ENCODE measurements at places on chromosomes 6 and 20.

- DNase-seq, result no peak
Measured at GRCh38 chr6:97176468-97176867, 106.5 kb downstream of the MMS22L start.

GRCh38 chr20:63032861-63033793 is 26.4 kb upstream of the BHLHE23 start:
- DNase-seq, result no peak

- no peak for DNase-seq
Measured at GRCh38 chr6:73169633-73170032, 55.7 kb downstream of the KHDC1L start.

DNA sequence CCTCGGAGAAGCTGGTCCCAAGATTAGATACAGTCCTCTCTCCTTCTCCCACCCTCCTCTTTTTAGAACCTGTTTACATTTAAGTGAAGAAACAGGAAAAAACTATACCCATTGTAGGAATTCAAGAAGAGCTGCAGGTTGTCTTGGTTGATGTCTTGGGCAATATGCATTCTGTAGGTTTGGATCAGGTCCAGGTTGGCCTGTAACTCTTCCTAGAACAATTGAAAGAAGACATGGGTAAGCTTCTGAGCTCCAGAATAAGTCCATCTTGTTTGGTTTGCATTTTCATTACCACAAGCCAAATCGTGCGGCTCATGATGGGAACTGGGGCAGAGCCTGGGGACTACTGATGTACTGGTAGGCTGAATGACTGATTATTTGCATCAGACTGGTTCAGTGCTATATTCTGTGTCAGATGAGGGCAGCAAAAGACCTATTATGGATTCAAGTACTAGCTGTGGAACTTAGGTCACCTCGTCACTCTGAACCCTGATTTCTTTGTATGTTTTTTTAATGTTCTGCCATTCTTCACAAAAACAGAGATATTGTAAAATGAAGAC is 20.3 kb upstream of the SLA2 start:
- no peak for DNase-seq

GRCh38 chr6:30689022-30689865 is 1.5 kb downstream of the NRM start:
- no peak for DNase-seq

GRCh38 chr20:63979557-63980316 is at the start of gene SAMD10:
Gene SAMD10, minus strand, starts transcription at chr20:63979642. Its CDS starts 175 bp downstream, at chr20:63979467.
- DNase-seq, result no peak

DNA sequence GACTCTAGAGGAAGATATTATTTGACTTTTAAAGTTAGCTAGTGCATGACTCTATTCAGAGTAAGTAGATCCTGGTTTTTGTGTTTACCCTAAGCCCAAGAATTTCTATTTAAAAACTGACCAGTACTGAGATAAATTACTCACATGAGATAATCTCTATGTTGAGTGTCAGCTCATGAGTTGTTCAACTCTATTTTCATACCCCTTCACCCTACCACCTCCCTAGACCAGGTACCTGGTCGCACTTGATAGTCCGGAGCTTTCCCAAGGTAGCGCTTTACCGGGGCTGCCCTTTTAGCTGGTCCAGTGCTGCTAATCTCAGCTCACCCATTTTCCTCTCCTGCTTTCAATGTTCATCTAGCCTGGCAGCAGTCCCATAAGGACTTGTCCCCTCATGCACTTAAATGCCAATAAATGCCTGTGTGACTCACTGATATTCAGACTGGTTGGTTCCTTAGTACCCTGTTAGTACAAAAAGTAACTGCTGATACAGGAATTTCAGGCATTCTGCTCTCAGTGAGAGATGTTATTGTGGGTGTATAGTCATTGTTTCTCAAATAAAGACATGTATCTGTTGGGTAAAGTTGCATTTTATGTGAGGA is 503.9 kb downstream of the ADGRB3 start:
- no peak for DNase-seq

DNA sequence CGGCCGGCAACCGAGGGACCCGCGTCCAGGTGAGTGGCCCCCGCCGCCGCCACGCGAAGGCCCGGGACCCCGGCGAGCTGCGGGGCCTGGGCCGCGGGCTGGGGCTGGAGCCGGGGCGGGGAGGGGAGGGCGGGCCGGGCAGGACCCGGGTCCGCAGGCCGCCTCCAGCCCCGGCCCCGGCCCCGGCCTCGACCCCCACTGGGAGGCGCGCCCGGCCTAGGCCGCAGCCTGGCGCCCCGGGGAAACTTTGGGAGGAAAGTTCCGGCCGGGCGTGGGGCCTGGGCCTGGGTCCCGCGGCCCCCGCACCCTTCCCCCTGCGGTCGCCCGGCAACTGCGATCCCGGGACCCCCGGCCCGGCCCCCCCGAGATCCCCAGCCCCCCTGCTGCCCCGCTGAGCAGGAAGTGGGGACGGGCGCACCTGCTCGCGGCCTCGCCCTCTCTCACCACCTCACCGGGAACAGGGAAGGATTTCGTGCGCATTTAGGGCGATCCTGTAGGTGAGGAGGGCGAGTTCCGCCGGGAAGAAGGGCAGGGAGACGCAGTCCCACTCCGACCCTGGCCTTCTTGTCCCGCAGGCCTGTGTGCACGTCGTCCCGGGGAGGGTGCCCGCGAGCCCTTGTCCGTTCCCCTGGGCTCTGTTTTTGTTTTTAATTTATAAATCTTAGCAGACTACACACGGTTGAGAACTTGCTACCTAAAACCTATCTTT is 402 bp downstream of the OSBPL2 start:
- no peak for DNase-seq

- no peak for DNase-seq
Measured at GRCh38 chr6:148803979-148804378, 57.1 kb downstream of the UST start.

DNA sequence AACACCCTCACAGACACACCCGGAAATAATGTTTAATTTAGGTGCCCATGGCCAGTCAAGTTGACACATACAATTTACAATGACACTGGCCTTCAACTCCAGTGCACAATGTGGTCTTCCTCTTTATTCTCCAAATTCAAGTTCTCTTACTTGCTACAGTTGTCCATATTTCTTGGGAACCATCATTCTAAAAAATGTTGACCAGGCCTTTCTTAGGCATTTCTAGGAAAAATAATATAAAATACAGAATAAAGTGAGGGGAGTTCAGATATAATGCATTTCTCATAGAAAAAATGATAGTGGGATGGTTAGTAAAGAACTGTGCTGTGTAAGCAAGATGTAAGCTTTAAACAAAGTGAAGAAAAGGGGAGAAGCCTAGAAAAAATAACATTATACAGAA is 298.9 kb downstream of the ARHGAP18 start:
- no peak for DNase-seq

DNA sequence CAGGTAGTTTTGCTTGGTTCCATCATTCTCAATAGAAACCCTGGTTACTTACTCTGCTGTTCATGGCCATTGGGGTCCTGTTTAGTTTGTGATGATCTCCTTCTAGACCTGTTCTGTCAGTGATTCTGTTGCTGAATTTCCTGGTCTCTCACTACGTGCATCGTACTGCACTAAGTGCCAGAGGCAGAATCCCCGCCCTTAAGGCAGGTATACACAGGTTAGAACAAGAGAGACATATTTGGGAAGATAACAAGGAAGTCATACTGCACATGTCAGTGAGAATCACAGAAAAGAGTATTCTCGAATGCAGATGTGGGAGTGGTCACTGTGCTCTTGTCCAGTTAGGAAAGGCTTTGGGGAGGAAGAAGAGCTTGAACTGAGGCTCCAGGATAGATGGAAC is 148.1 kb upstream of the MYLIP start:
- no peak for DNase-seq

GRCh38 chr6:139316622-139317317 is 25.0 kb upstream of the TXLNB start:
- no peak for DNase-seq

- DNase-seq, result no peak
Measured at GRCh38 chr6:96227135-96227534, 211.4 kb downstream of the FUT9 start.

DNA sequence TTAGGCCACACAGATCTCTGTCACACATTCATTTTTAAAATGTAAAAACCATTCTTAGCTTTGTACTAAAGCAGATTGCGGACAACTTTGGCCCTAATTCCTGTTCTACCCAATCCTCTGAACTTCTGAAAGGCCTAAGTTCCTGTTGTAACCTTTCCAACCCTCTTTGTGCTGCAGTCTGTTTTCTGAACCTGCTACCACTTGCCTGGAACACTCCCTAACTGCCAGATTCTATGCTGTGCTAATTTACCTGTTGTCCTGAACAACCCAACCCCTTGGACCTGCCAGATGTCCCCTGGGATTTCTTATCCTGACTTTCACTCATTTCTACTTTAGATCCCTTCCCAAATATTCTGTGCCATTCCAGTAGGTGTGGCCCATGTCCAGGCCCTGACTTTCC is 398.7 kb downstream of the ZFAND3 start:
- DNase-seq, result no peak

DNA sequence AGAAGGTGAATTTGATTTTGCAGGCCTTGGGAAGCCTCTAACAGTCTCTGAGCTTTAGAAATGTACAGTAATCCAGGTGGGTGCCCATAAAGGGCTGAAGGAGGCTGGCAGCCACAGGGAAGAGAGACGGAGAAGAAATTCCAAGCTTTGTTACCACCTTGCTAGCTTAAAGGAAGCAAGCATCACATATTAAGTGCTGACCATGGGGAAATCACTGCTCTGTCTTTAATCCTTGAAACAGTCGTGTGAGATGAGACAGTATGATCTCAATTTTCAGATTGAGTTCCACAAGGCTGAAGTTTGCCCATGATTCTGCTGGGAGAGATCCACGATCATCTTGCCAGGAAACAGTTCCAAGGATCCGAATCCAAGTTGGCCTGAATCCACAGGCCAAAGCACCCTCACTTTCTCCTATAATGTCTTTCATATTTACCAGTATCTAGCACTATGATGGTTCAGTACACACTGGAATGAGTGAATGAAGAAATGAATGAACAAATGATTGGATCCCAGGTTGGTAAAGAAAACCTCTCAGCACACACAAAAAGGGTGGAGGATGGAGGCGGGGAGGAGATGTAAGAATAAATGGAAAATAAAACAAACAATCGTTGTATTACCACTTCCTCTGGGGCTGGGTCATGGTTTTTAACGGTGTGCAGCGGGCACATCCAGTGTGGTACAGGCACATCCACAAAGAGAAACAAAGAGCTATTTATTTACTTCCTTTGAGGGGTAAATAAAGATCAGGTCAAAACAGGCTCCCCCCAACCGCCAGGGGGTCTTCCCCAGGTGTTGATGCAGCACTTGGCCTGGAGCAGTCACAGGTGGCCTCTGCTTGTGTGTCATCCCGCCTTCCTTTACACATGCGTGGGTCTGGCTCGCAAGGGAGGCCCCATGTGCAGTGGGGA is 28.2 kb upstream of the TAF8 start:
- no peak for DNase-seq

- DNase-seq, result no peak
Measured at GRCh38 chr6:2708456-2708855, 42.3 kb downstream of the MYLK4 start.

GRCh38 chr20:53033176-53033575 is 61.0 kb downstream of the TSHZ2 start:
- DNase-seq, result no peak

GRCh38 chr6:5869261-5869660 is 137.5 kb downstream of the NRN1 start:
- DNase-seq, result no peak

DNA sequence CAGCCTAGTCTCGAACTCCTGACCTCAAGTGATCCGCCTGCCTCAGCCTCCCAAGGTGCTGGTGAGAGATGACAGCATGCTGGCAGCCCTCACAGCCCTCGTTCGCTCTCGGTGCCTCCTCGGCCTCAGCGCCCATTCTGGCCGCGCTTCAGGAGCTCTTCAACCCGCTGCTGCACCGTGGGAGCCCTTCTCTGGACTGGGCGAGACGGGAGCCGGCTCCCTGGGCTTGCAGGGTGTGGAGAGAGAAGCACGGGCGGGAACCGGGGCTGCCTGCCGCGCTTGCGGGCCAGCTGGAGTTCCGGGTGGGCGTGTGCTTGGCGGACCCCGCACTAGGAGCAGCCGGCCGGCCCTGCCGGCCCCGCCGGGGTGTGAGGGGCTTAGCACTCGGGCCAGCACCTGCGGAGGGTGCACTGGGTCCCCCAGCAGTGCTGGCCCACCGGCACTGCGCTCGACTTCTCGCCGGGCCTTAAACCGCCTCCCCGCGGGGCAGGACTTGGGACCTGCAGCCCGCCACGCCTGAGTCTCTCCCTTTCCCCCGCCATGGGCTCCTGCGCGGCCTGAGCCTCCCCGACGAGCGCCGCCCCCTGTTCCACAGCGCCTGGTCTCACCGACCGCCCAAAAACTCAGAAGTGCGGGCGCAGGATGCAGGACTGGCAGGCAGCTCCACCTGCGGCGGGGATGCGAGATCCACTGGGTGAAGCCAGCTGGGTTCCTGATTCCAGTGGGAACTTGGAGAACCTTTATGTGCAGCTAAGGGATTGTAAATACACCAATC is 31.5 kb upstream of the RANBP9 start:
- DNase-seq, result no peak

DNA sequence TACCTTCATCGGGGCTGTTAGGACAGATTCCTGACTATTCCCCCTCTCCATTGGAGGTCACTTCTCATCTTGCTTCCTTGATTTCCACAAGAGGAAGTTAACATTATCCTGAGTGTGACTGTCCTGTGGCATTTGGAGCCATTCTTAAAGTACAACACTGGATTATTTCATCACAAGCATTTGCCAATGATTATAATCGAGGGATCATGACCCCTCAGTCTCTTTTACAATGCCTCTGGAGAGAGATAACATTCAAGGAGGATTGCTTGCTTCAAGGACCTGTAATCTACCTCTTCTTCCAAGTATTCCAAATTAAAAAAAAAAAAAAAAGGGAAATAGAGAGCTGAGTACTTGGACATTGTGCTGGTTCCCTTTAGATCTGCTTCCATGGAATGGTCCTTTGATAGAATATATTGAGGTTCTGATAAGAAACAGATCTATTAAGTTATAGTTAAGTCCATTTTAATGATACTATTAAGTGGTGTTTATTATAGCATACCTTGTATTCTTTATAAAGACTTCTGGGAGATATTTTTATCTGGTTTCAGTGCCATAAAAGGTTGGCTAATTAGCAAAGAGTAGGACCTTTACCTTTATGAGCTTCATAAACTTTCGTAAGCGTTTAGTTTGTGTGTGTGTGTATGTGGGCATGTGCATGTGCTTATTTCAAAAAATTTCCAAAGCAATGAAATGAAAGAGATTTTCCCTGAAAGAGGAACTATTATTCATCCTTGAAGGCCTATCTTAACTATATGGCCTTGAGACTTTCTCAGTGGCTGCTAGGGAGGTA is 469.1 kb downstream of the DHX35 start:
- no peak for DNase-seq

- DNase-seq, result no peak
Measured at GRCh38 chr6:8930009-8930408, 494.7 kb upstream of the SLC35B3 start.

DNA sequence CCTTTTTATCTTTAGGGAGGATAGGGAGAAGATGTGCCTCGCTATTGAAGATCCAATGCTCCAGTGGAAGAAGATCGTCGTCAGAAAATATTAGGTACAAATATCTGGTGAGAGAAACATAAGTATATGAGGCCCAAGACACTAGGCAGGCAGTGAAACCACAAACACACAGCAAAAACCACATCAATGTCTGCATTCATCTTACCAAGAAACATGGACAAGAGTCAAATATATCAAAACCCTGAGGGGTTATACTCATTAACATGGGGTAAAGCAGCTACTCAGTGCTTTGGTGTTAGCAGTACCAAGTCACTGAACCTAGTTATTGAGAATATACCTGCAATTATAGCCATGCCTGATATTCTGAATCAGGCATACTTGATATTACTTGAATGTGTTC is 101.4 kb upstream of the FAM184A start:
- no peak for DNase-seq

Measured in fibroblast of skin of left biceps (primary cell).